ENCODE measurements at places on chromosomes 12 and 14.

DNA sequence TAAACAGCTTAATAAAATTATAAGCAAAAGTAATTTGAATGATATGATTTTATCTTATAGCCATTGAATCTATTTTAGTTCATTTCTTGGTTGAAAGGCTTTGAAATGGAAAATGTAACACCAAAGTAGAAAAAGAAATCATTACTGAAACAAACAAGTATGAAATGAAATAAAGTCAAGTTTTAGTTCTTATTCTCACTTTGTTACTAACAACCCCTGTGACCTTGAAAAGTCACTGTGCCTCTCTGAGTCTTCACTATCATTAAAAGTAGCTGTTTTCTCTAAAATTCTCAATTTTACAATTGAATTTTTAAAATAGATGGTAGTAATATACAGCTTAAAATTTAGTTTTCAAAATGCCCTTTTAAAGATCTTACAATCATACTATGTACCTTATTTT lies 32.4 kb upstream of the SLC17A8 start:
- no peak for DNase-seq

DNA sequence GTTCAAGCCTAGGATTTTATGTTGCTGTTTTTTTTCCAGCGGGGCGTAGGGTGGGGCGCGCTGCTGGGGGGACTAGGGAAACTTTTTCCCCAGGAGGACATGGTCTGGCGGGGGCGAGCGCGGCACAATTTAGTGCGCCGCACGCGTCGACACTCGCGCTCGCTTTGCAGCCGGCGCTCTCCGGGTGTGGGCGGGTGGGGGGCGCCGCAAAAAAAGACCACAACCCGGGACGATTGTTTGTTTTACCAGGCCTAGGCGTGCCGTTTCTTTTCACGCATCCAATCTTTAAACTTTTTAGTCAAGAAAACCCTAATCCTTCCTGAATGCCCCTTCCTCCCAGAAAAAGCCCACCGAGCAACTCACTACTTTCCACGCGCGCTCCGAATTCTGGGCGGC lies 865 bp upstream of the ZFP36L1 start:
- DNase-seq: no peak

- DNase-seq: peak; percentile 59
Observed at GRCh38 chr14:105168496-105168978, at the start of gene JAG2. Gene JAG2 (minus strand): TSS chr14:105168776. CDS start chr14:105168420, 356 bp downstream.

- no peak for DNase-seq
Observed at GRCh38 chr12:67981287-67982162, 7.7 kb upstream of the IFNG-AS1 start.

GRCh38 chr12:20350495-20350894 lies 17.8 kb upstream of the PDE3A start:
- no peak for DNase-seq

- DNase-seq: no peak
Observed at GRCh38 chr12:64194333-64195149, 27.6 kb downstream of the KICS2 start.

- DNase-seq: no peak
Observed at GRCh38 chr12:126608607-126609175, 1543.5 kb downstream of the AACS start.

- DNase-seq: no peak
Observed at GRCh38 chr12:82635263-82635662, 51.4 kb upstream of the TMTC2 start.

DNA sequence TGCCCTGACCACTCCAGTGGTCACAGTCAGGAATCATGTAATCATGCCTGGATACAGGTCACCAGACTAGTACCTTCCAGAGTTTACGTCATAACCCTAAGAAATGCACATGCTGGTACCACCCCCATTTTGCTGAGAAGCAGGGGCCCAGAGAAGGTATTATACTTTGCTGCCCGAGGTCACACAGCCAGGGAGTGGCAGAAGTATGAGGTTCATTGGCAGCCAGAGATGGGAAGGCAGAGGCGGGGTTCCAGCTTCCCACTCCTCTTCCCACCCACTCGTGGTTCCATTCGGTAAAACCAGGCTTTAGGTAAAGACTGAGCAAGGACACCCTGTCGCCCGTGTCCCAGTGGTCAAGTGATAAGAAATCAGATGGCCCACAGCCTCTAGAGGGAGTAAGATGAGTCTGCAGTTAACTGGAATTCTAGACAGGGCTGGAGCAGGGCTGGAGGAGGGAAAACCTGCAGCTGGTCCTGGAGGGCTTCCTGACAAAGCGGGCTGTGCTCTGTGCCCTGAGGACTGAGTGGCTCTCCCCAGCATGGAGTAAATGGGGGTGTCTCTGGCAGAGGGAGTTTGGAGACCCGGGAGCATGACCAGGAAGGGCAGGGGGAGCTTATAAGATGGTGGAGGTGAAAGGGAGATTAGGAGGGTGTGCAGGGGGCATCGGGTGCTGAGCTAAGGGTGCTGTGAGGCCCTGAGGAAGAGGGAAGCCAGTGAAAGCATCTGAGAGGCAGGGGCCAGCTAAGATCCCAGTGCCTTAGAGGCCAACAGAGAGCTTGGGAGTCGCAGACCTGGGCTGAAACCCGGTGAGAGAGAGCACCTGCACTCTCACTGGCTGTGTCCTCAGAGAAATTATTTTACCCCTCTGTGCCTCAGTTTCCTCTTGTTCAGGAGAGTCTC lies 5.7 kb downstream of the FAM222A start:
- DNase-seq: no peak

- DNase-seq: no peak
Observed at GRCh38 chr14:20998674-20999366, at the start of gene SLC39A2. Gene SLC39A2 (plus strand): TSS chr14:20999293. CDS start chr14:20999447, 154 bp downstream.

GRCh38 chr12:87720967-87721366 lies 308.2 kb downstream of the C12orf50 start:
- DNase-seq: no peak

DNA sequence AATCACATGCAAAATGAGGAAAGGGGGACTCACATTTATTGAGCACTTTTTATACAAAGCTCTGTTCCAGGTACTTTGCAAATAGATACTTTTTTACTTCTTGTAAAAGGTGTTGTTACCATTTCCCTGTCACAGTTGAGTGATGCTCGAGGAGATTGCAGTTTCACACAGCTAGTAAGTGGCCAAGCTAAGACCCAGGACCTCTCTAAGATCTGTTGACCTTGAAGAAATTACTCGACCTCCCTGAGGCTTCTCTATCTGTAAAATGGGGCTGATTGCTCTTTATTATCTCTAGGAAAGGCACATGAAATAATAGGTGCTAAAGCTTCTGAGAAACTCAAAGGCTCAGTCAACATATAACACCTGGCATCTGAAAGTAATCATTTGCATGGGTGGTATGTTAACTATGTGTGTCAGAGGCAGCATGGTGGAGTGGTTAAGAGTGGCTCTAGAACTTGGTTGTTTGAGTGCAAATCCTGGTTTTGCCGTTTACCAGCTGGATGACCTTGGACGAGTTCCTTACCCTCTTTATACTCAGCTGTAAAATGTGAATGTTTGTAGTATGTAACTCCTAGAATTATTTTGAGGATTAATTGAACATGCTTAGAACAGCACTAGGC lies 41.5 kb downstream of the IFT81 start:
- no peak for DNase-seq

DNA sequence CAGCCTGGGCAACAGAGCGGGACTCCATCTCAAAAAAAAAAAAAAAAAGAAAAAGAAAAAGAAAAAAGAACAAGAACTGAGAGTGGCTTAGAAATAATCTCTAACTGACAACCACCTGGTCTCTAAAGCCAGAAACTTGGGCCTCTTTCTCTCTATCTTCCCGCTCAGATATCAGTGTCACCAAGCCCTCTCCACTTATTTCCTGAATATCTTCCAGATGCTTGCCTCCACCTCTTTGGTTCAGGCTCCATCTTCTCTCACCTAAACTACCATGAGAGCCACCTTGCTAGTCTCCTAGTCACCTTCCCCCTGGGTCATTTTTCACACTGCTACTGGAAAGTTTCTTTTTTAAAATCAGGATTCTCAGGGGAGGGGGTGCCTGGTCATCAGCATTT lies 1.8 kb upstream of the TM9SF1 start:
- no peak for DNase-seq

- DNase-seq: no peak
Observed at GRCh38 chr14:100544506-100545141, 42.6 kb downstream of the BEGAIN start.

- no peak for DNase-seq
Observed at GRCh38 chr12:98653866-98654493, 8.9 kb downstream of the APAF1 start.

DNA sequence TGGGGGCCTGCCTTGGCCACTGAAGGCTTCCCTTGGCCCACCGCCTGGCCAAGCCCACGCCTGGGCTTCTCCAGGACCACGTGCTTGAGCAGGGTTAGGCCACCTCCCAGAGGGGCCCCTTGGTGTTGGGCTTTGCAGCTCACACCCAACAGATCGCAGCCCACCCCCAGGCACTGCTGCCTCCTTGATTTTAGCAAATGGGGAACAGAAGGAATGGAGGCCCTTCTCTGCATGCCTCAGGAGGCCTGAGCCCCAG lies 23.3 kb downstream of the RAB35 start:
- no peak for DNase-seq

GRCh38 chr12:131672941-131673887 lies 37.7 kb upstream of the SFSWAP start:
- DNase-seq: no peak

DNA sequence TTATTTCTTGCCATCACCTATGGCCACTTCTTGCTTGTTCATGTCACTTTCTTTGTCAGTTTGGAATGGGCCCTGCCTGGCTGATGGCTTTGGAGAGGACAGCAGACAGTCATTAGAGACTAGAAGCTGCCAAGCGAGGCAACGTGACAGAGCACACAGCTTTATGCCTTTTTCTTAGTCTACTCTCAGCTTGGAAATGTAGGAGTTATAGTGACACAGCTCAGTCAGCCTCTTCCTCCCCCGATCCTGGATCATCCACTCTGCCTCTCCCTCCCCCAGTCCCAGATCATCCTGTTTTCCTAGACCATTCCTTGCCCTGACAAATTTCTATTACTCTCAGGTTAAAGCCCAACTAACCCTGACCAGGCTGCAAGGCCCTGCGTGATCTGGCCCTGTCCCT lies 26.6 kb downstream of the ETV6 start:
- DNase-seq: no peak

DNA sequence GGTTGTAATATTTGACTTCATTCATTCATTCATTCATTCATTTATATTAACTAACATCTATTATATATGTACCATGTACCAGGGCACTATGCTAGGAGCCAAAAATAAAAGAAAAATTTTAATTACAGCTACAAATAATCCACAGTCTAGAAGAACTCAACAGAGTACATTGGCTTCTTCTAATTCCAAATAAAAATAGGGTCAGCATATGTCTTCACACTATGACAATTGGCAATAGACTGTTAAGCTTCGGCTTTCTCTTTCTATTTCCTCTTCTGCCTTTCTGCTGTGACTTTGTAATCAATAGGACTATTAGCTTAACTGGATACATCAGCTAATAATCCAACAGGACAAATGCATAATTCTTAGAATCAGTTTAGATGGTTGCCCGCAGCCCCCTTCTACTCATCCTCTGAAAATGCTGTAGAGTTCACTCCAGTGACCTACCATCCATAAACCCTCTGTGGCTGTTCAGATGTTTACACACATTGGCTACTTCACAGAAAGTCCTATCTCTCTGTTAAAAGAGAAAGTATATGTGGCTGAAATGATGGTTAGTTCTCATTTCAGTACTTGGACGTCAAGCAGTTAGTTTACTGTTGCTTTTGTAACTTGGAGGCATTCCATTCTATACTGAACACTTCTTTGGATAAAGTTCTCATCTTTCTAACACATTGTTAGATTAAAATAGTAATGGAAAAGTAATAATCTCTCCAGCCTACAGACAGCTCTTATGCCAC lies 445.5 kb upstream of the GARIN6 start:
- DNase-seq: no peak

- no peak for DNase-seq
Observed at GRCh38 chr12:51484119-51484518, 59.5 kb downstream of the SLC4A8 start.

- DNase-seq: no peak
Observed at GRCh38 chr12:2616763-2617162, 178.0 kb upstream of the FKBP4 start.

GRCh38 chr12:115543269-115543668 lies 734.2 kb downstream of the MED13L start:
- DNase-seq: no peak

- DNase-seq: no peak
Observed at GRCh38 chr14:100818221-100818699, 7.7 kb upstream of the MEG3 start.

DNA sequence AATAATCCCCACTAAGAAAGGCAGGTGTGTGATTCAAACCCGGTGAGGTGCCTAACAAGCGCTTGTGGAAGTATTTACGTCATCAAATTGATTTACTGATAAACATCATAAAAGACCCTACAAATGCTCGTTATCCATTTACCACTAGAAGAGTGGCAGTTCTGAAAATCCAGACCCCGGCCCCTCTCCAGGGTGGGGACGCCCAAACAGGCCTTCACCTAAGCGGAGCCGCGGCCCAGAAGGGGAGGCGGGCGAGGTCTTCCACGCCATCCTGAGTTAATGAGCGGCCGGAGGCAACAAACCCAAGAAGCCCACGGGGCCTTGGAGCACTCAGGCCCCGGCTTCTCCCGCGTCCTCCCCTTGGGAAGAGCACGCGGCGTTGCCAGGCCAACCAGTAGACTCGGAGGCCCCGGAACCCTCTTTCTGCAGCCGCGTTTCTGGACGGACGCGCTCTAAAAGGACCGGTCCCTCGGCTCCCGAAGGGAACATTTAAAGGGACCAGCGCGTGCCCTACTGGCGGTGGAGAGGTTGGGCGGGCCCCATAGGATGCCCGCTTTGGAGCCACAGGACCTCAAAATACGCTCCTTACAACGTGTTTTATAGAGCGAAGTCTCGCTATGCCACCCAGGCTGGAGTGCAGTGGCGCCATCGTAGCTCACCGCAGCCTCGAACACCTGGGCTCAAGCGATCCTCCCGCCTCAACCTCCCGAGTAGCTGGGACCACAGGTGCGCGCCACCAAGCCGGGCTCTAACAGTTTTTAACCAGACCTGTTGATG lies 3.5 kb downstream of the PTPN21 start:
- DNase-seq: peak; percentile 32

- no peak for DNase-seq
Observed at GRCh38 chr14:68695856-68696255, 97.0 kb downstream of the ZFP36L1 start.

- DNase-seq: no peak
Observed at GRCh38 chr14:51860825-51861499, 550 bp downstream of the GNG2 start.

- DNase-seq: no peak
Observed at GRCh38 chr12:122148657-122149056, 25.4 kb downstream of the IL31 start.

DNA sequence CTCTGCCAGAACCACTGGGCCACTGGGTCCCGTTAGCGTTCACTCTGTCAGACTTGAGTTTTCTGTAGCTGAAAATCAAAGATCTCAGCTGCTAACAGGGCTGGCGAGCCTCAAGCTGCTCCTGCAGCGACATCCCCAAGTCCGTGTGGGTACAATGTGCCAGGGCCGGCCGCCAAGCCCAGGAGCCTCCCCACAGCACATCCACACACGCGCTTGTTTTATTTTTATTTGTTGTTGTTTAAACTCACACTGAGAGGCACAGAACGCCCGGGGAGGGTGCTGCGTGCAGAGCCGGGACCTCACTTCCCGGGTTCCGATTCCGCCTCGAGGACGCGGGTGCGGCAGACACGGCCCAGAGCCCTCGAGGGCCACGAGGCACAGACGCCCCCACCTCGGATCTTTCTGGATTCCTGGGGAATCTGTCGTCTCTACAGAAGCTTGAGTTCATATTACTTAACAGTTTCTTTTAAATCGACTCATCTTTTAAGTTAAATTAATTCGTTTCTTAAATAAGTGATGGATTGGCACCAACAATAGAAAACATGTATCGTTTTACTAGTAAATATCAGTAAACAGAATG lies 9.3 kb downstream of the GALNT9 start:
- no peak for DNase-seq
